Activated T-cell treated with anti-CD3 and anti-CD28 coated beads for 24 hours (primary cell): ENCODE measurements at places on chromosomes 16 and 17.

DNA sequence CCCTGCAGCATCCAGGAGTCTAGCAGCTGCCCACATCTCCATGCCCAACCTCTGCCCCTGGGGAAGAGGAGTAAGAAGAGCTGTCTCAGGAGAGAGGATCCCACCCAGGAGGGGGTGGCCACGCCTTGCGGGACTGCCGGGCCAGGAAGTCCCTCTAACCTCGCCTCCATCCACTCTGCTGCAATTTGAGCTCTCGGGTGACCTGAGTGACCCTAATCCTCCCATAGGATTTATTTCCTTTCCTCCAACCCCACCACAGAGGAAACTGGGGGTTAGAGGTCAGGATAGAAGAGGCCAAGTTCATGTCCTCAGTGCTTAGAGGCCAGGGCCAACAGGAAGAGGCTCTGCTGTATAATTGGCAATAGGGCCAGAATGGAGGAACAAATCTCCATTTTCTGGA lies 22.6 kb upstream of the NGFR start:
- no peak for DNase-seq

- DNase-seq = no peak
Measured at GRCh38 chr17:28907709-28908475, 5.0 kb upstream of the DHRS13 start.

- no peak for DNase-seq
Measured at GRCh38 chr16:54160939-54161897, 125.4 kb downstream of the IRX3 start.

DNA sequence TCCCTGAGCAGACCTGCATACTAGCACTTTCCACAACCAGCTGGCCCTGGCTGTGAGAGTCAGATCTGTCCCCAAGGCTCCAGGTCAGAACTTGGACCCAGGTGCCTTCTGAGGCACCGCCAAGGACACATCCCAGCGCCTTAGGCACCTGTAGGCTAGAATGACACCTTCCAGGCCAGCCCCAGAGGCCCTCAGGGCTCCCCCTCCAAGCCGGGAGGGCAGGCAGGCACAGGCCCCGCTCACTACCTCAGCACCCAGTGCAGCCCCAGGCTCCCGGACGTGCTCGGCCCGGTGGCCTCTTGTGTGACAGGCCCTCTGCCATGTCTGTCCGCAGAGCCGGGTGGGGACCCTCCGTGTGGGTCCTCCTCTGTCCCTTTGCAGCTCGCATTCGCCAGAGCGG lies 56.3 kb upstream of the CMIP start:
- no peak for DNase-seq

DNA sequence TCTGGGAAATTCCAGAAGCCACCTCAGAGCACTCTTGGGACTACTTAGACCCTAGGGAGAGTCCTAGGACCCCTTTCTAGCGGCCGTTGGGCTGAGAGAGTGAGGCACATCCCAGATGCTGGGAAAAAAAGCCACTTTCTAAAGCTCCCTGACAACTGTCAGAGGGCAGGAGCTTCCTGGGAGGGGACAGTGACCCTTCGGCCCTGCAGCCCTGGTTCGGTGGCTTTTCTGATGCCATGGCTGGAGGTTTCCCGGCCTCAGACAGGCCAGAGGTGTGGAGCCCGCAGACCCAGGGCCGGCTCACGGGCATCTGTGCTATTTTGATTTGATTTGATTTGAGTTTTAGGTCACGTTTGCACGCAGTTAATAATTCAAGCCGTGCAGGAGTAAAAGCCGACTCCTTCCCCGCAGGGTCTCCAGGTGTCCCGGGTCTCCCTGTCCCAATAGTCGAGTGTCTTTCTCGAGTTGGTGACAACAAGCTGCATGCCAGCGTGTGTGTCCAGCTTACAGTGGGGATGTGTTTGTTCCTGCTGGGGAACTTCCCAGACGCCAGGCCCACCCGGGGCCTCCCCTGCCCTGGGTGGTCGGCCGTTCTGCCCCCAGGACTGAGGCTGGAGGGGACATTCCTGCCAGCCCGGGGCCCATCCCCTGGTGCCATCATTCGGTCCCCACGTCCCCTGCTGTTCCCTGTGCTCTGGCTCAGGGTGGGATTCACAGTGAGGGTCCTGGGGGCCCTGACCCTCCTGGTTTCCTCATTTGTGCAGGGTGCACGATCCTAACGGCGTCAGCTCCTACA lies 1.0 kb upstream of the CBFA2T3 start:
- no peak for DNase-seq

DNA sequence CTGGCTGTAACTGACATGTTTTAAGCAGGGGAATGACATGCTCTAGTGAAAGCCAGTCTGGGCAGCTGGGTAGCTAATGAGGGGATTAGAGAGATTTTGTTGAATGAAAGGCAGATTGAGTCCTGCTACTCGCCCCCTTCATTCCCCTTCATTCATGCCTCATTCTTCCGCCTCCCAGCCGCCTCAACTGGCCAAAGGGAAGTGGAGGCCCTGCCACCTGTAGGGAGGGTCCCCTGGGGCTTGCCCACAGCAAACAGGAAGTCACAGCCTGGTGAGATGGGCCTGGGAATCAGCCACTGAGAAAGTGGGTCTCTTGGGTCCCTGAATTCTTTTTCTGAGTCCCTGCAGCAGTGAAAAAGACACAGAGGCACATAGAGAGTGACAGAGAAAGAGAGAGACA lies 1.1 kb upstream of the CD19 start:
- no peak for DNase-seq

- DNase-seq = no peak
Measured at GRCh38 chr16:4176906-4177417, 60.7 kb upstream of the ADCY9 start.

DNA sequence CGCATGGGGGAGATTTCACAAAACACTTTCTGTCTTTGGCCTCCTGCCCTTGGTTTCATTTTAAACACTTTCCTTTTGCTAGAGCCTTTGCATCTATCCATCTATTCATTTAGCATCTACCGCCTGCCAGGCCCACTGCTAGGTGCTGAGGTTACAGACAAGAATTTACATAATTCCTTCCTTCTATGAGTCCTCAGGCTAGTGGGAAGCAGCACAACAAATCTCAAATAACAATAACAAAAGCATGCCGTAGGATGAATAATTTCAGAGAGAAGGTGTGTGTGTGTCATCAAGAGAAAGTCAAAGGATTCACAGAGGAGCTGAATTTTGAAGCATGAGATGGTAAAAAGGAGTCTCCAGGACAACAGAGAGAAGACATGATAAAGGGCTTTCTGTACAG lies 6.1 kb upstream of the SLC46A1 start:
- no peak for DNase-seq

GRCh38 chr17:83012200-83012785 lies 67.1 kb upstream of the METRNL start:
- DNase-seq = no peak

GRCh38 chr17:75514919-75515495 lies 330 bp downstream of the CASKIN2 start:
- DNase-seq = no peak

DNA sequence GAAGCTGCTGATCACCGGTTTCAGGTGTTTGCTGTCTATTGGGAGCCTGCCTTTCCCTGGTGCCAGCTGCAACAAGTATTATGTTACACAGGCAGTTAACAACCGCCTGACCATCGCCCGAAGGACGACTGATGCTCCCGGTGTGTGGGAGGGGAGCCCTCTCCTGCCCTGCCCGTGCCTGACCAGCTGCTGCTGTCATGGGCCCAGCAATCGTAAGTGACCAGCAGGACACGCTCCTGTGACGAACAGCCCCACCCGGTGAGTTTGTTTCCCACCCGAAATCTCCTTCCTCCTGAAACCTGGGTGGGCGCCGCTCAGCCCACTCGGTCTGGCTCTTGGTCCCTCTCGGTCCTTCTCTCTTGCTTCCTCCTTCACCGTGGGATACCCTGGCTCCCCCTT lies 17.9 kb upstream of the UBE2I start:
- no peak for DNase-seq

- DNase-seq = no peak
Measured at GRCh38 chr17:7130621-7131422, 16.2 kb upstream of the ASGR2 start.

DNA sequence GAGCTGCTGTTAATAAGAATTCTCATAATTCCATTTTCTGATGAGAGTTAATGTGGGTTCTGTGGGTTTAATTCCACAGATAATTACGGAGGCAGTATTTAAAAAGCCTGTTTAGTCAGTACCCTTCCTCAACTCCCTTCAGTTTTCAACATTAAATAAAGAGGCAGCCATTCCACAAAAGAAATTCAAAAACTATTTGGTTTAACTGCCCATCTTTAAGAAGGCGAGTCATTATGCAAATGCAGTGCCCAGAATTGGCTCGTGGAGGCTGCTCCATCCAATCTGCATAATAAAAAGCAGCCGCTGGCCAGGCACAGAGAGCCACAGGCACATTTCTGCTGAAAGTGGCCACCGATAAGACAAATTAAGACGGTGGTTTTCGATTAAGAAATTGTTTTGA lies 194.4 kb upstream of the TOX3 start:
- DNase-seq = no peak

GRCh38 chr16:50609049-50609448 lies 60.9 kb downstream of the NKD1 start:
- DNase-seq = no peak
